ENCODE measurements at places on chromosomes 6 and 20.

DNA sequence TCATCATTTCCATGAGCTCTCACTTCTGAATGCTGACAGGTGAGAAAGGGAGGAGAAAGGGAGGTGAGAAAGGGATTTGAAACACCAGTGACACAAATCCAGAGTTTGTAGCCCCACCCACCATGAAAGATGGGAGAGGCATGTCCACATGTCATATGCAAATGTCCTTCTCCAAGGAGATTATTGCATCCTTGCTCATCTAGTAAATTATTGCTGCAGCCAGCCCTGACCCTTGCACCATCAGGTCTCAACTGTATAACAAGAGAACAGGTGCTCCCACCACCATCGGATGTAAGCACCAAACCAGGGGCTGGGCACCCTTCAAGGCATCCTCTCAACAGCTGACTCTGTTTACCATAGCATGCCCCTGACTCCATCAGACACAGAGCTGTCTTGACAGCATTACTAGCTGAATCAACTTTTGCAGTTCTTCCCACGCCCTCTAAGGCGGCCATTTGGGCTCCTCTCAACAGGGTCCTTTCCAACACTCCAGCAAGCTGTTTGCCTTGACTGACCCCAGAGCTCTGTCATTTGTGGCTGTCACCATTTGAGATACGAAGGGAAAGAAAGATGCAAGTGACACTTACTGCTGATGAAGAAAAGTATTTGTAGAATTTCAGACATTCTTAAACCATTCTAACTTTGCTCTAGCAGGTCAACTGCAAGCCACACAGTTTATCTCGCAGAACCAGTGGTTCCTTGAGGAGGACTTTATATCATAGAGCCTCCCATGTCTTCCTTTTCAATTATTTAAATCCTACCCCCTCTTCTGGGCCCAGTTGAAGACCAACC is 14.2 kb downstream of the GFOD1 start:
- no peak for DNase-seq

DNA sequence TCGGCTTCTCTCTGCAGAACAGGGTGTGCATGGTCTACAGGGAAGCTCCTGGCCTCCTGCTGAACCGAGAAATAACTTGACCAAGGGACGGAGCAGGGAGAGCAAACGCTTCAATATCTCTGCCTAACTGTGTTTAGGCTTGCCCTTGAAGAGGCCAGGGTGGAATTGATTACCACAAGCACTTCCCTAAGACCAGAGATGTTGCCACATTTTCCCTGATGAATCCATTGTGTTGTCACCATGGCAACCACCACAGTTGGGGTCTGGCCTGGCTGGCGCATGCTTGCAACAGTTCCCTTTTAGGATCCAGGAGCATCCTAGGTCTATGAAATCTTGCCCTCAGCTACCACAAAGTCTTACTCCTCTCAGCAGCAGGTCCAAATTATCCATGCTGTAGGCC is 213.5 kb upstream of the SULF2 start:
- no peak for DNase-seq

DNA sequence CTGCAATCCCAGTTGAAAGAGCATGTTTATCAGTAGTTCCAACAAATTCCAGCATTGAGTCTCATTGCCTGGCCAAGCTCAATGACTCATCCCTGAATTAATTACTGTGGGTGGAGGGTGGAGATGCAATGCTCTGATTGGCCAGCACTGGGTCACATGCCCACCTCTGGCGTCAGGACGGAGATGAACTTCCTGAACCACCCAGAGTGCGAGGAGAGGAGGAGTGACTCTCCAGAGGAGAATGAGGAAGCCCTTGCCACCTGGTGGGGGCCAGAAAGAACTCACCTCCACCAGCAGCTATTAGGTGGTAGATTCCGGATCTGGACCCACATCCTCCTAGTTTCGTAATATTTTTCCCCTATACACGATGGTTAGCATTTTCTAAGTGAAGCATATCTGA is 283.9 kb downstream of the TBC1D7 start:
- DNase-seq, result no peak

DNA sequence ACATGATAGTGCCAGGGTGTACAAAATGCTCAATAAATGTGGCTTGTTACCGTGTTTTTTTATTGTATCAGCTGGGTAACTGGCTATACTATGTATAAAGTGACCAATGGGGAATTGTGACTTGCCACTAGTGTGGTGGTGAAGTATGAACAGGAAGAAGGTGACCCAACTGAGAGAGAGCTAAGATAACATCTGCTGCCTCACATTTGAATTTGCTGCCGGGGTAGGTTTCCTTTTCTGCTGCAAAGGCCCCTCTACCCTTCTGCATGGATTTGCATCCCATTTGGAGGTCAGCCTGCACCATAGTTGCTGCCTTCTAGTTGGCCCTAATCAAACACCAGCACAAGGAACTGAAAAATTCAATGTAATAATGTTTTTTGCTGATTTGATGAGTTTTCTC is 24.1 kb downstream of the IL17A start:
- no peak for DNase-seq

DNA sequence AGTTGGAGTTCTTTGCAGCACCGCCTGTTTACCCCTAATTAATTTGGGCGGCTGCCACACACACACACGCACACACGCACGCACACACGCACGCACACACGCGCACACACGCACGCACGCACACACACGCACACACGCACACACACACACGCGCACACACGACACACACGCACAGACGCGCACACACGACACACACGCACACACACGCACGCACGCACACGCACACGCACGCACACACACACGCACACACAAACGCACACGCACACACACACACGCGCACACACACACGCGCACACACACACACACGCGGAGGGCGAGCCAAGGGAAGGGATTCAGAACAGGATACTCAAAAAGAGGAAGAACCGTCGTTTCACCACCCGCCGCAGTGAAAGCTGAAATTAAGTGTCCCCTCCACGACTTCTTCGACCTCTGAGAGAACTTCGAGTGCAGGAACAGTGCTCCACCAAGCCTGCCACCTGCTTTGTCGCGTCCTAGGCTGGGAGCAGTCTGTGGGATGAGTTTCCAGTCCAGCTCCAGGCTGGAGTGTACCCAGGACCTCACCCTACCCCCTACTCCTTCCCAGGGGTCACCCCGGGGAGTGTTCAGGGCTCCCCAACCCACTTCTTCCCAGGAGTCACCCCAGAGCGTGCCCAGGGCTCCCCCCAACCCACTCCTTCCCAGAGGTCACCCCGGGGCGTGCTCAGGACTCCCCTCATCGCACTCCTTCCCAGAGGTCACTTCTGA is 1.1 kb downstream of the RNASET2 start:
- DNase-seq, result no peak

- no peak for DNase-seq
Measured at GRCh38 chr6:108594640-108595039, 33.9 kb downstream of the FOXO3 start.

DNA sequence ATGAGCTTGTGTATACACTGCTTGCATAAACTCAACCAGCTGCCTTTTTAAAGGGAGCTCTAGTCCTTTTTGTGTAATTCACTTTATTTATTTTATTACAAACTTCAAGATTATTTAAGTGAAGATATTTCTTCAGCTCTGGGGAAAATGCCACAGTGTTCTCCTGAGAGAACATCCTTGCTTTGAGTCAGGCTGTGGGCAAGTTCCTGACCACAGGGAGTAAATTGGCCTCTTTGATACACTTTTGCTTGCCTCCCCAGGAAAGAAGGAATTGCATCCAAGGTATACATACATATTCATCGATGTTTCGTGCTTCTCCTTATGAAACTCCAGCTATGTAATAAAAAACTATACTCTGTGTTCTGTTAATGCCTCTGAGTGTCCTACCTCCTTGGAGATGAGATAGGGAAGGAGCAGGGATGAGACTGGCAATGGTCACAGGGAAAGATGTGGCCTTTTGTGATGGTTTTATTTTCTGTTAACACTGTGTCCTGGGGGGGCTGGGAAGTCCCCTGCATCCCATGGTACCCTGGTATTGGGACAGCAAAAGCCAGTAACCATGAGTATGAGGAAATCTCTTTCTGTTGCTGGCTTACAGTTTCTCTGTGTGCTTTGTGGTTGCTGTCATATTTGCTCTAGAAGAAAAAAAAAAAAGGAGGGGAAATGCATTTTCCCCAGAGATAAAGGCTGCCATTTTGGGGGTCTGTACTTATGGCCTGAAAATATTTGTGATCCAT is 15.3 kb downstream of the TNFAIP3 start:
- no peak for DNase-seq

GRCh38 chr6:27297857-27298730 is 14.0 kb downstream of the POM121L2 start:
- DNase-seq, result peak; percentile 30

DNA sequence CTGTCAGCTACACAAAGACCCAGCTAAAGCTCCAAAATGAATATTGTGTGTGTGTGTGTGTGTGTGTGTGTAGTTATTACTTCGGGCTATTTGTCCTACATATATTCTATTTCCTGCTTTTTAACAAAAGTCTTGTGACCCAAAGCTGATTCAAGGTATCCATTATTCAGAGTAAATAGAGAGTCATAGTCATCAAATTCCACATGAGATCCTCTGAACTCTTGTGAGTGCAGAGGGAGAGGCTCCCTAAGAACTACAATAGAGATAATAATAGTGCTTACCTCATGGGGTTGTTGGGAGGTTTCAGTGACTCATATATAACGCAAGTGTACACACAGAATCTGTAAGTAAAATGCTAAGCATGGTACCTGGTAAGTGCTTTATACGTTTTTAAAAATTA is 95.6 kb upstream of the SHLD1 start:
- DNase-seq, result no peak

- no peak for DNase-seq
Measured at GRCh38 chr6:26180346-26180745, 93.1 kb downstream of the HFE start.

GRCh38 chr6:119073307-119074051 is 5.0 kb downstream of the FAM184A start:
- DNase-seq, result no peak

GRCh38 chr20:12255461-12255970 is 337.8 kb downstream of the BTBD3 start:
- DNase-seq, result no peak

- no peak for DNase-seq
Measured at GRCh38 chr6:51028276-51028675, 209.6 kb downstream of the TFAP2B start.

GRCh38 chr6:127383988-127384387 is 40.6 kb upstream of the ECHDC1 start:
- DNase-seq, result no peak

GRCh38 chr6:101931766-101932165 is 538.3 kb downstream of the GRIK2 start:
- DNase-seq, result no peak

DNA sequence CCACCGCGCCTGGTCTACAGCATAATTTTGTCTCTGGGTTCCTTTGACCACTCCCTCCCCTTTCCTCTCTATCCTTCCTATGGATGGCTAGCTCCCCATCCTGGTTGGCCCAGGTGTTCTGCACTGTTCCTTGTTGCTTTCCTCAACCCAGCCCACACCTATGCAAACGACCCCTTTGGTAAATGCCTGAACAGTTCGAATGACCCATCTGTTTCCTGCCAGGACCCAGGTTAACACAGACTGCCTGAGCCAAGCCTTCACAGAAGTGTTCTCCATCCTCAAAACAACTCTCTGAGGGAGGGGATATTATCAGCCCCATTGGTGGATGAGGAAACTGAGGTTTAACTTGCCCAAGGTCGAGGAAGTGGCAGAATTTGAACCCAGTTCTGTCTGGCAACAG is 44.8 kb upstream of the CCDC167 start:
- no peak for DNase-seq

DNA sequence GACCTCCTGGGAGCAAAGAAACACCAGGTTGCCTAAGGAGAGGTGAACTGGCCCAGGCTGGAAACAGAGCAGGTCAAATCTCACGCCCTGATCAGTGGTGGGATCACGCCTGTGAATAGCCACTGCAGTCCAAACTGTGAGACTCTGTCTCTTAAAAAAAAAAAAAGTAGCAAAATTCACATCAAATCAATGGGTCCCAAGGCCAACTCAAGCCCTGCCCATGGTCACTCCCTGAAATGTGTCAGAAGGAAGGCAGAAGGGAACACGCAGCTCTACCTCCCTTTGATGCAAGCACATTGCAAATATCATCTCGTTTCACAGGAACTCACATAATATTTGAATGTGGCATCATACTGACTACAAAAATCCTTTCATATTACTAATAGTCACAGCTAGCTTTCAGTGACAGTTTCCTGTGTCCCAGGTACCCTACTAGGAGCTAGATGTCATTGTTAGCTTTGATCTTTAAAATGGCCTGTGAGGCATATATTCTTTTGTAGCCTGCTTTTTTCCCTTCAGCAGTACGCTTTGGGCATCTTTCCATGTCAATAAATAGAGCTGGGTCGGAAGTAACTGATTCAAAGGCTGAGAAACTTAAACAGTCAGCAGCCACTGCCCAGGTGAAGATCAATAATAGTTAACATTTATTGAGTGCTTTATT is 14.4 kb upstream of the TTPAL start:
- DNase-seq, result no peak

GRCh38 chr20:3045042-3045815 is 623 bp upstream of the MRPS26 start:
- DNase-seq, result peak; percentile 61

GRCh38 chr20:58233393-58233792 is 4.9 kb upstream of the ANKRD60 start:
- DNase-seq, result no peak

DNA sequence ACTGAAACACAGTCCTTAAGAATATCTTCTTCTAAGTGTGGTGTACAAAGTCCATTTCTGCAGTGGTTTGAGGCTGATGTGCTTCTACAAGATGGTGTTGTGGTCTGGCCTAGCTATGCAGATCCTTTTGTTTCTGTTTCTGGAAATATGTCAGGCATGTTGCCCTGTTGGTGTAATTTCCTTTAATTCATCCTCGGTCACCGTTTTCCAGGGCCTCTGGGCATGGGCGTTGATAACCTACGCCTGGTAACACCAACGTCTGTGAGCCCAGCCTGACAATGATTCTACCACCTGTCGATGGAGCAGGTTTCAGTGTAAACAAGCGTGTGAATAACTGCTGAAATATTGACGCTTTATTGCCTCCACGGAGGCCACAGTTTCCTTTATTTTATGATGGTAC is 33.3 kb upstream of the AFDN start:
- DNase-seq, result no peak

DNA sequence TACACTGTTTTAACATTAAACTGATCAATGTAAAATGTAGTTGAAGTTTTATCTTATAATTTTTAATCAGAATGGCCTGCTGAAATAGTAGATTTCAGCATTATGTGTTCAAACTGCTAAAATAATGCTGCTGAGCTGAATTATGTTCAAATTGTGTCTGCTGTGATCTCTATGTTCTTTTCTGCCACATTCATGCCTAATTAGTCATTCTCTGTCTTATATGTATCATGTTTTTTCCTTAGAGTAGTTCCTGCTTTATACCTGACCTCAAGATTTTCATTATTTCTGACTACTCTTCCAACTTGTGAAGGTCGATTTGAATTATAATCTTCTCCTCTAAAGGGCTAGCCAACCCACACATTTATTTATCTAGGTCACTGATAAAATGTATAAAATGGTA is 476.7 kb upstream of the EPHA7 start:
- no peak for DNase-seq

DNA sequence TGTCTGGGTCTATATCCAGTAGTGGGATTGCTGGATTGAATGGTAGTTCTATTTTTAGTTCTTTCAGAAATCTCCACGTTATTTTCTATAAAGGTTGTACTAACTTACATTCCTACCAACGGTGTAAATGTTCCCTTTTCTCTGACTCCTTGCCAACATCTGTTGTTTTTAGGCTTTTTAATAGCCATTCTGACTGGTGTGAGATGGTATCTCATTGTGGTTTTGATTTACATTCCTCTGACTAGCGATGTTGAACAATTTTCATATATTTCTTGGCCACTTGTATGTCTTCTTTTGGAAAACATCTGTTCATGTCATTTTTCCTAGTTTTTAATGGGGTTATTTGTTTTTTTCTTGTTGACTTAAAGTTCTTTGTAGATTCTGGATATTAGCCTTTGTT is 99.3 kb downstream of the BMP2 start:
- no peak for DNase-seq

Measured in stimulated activated CD4-positive, alpha-beta T cell treated with anti-CD3 and anti-CD28 coated beads, Interleukin-4, amount 100 ng/mL, for 48 hours (primary cell).